ENCODE measurements at places on chromosomes 2 and 18.
A peak's percentile ranks its signal among the peaks of the same experiment; 100 is the strongest.

GRCh38 chr2:218255446-218255845, 5.4 kb upstream of the GPBAR1 start:
- DNase-seq, result no peak

DNA sequence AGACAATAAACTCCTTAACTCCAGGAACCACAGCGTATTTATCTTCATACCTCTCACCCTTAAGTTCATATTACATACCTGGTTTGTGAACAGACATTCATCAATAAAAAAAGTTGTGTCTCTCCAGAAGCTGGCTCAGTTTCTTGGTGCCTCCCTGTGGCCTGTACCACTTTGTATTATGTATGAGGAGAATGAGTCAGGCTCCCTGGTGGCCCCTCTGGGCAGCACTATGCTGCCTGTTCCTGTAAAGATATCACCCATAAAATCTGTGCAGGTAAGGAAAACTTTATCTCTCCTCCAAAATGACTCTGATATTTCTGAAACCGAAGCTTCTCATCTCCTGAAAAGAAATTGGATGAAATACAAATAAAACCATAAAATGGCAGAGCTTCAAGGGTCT, 198.4 kb upstream of the NT5C1B start:
- DNase-seq, result no peak

DNA sequence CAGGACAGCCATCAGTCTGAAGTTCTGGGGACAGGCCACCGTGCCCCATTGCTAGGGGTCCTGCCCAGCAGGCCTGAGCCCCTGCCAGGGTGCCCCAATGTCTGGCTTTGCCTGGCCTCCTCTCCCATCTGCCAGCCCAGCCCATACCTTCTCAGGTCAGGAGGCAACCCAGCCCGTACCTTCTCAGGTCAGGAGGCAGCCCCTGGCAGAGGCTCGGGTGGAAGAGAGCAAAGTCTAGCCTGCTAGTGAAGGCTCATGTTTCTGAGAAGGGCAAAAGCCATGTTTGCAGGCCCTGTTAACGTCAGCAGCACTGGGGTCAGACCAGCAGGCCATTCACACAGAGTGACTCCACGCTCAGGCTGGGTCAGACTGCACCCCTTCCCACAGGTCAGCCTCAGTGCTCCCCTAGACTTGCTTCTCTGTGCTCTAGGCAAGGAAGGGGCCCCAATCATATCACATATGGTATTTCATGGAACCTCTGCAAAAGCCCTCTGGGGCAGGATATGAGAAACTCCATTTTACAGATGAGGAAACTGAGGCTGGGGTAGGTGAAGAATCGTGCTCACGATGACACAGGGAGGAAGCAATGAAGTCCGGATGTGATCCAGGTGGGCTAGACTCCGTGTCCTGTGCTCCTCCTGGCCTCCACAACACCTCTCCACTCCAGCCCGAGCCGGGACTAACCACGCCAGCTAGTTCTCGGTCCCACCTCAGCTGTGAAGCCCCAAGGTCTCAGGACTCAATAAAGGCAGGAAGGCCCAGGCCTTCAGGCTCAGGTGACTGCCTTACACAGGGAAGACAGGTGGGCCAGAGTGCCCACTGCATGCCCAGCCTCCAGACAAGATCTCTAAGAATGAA, 9.5 kb downstream of the SDC1 start:
- no peak for DNase-seq

DNA sequence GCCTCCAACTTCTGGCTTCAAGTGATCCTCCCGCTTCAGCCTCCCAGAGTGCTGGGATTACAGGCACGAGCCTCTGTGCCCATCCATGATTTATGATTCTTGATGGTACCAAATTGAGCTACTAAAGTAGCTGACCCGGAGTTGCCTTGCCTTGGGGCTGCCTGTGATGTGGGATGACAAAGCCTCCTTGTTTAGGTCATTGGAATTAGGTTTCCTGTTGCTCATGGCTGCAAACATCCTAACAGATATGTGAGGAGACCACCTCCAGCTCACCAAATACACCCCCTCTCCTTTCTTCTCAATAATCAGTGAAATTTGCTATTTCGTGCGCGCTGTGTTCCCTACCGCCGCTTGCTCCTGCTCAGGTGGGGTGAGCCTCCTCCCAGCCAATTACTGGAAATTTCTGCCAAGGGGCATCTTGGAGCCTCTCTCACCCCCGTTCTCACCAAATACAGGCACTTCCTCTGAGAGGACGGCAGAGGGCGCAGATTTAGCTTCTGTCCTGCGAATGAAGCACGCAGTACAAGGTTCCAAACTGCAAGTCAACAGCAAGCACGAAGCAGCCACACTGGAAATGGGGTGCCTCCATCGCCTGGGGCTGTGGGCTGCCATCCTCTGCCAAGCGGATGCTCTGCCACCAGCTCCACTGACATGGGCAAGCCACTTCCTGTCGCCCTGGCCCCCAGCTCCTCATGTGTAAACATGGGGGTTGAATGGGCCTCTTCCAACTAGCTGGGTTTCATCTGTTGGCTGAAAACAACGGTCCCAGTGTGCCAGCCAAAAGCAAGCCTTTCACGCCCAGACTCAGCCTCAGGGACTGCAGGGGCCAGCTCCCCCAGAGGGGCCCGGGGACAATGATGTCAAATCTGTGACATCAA, 71.7 kb downstream of the NCAPH start:
- peak; percentile 87 for DNase-seq

- no peak for DNase-seq
Measured at GRCh38 chr2:110994250-110994961, 126.3 kb upstream of the BCL2L11 start.

DNA sequence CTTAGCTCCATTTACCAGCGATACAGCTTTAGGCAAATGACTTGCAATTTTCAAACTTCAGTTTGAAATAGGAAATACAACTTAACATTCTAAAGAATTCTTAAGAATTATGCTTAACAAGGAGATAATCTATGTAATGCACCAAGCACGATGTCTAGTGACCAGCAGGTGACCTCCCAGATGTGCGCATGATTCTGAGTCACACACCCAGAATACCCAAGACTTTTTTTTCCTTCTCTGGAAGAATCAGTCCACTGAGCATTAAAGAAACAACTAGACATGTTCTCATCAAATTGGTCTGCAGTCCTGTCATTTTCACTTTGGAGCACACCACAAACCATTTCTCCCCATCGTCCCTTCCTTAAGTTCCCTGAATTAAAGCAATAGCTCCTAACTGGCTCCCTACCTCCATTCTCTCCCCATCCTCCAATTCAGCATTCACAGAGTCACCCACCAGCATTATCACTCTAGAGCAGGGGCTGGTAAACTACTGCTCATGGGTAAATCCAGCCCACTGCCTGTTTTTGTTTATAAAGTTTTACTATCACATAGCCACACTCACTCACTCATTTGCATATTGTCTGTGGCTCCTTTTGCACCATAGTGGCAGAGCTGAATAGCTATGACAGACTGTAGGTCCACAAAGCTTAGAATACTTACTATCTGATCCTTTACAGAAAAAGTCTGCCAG, 13.2 kb downstream of the EVA1A start:
- no peak for DNase-seq

- no peak for DNase-seq
Measured at GRCh38 chr18:47120428-47120827, 29.9 kb downstream of the HDHD2 start.

DNA sequence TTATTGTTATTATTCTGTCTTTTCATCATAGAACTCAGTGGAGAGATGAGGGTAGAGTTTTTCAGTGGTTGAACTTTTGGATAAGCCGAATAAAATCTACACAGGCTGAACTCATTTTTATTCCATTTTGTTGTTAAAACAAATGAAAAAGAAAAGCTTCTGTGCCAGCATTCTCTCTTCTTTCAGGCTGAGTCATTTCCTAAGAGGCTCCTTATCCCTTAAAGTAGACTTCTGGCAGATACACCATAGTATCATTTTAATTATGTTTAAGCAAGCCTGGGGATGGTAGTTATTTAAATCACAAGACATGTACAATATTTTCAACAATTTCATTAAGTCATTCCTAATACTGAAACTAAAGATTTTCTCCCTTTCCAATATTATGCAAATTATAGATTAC, 1364.0 kb upstream of the NRXN1 start:
- DNase-seq, result no peak

- no peak for DNase-seq
Measured at GRCh38 chr18:1018181-1018681, 113.6 kb downstream of the ADCYAP1 start.

- DNase-seq, result no peak
Measured at GRCh38 chr2:118048401-118048800, 34.5 kb upstream of the CCDC93 start.

DNA sequence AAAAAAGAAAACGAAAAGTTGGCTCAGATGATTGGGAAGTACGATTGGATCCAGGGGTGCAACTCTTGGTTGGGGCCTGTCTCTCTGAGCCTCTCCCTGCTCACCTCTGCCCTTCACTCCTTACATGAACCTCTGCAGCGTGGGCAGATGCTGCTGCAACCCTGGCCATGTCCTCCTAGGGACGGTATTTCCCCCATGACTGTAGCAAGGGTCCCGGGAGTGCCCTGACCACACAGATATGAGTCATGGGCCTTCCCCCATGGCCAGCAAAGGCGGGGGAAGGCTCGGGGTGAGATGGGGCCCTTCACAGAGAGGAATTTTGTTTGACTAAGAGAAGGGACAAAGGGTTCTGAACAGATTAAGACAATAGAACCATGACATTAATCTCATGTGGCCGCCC, 129.0 kb downstream of the NCK2 start:
- no peak for DNase-seq

DNA sequence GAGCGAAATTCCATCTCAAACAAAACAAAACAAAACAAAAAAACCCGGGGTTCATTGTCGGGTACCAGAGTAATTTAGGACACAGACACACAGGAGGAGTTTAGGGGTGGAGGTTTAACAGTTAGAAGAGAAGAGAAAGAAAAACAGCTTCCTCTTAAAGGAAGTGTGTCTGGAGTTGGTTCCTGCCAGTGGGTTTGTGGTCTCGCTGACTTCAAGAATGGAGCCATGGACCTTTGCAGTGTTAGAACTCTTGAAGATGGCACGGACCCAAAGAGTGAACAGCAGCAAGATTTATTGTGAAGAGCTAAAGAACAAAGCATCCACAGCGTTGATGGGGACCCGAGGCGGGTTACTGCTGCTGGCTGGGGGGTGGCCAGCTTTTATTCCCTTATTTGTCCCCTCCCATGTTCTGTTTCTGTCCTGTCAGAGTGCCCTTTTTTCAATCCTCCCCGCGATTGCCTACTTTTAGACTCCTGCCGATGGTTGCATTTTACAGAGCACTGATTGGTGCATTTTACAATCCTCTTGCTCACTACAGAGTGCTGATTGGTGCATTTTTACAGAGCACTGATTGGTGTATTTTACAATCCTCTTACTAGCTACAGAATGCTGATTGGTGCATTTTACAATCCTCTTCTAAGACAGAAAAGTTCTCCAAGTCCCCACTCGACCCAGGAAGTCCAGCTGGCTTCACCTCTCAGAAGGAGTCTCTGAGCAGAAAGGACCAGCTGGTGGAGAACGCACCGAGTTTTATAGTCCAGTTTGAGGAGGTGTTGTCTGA, 28.7 kb upstream of the ATP8B1 start:
- no peak for DNase-seq

DNA sequence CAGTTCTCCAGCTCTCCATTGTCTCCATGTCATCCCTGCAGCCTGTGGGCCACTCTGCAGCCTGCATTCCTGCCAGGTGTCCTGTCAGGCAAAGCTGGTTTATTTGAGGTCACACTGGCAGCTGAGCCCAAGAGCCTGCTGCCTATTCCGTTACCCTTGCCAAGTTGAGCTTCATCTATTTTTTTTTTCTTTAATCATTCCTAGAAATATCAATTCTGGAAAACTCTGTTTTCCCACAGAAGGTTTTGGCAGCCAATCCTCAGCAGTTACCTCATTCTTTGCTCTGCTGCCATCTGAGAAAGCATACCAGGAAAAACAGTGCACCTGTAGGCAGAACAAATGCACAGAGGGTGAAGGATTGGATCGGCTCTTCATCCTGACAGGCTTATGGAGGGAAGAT, 411.0 kb upstream of the ACVR2A start:
- DNase-seq, result no peak

- DNase-seq, result no peak
Measured at GRCh38 chr18:14914121-14914520, 166.1 kb downstream of the ANKRD30B start.

DNA sequence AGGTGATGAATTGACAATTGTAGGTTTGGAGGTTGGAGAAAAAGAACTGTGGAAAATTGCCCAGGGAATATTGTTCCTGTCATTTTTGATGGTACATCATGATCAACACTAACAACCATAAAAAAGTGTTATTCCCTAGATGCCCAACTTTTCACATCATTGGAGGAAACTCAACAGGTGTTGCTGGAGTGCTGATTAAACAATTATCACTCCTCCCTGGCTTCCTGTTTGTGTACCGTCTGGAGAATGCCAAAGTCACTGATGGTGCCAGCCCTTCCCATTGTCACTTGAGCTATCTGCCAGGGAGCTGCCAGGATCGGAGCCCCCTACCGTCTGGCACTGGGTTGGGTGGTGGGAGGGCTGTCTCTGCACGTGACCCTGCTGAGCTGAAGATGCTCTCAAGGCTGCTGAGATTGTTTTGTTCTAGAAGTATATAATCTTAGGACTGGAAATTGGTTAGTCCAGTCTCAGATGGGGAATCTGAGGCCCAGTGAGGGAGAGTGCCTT, 156.9 kb downstream of the PRKCE start:
- DNase-seq, result no peak

DNA sequence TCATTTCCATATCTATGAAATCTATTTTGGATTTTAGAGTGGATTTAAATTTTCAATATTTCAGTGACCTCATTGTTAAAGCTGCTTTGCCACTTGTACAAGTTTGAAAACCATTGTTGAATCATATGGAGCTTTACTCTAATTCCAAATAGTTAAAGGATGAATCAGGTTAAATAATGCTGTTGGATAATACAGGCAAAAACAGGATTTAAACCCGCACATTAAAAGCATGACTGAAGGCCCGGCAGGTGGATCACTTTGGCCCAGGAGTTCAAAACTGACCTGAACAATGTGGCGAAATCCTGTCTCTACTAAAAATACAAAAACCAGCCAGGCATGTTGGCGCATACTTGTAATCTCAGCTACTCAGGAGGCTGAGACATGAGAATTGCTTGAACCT, 68.3 kb downstream of the RIF1 start:
- DNase-seq, result no peak

DNA sequence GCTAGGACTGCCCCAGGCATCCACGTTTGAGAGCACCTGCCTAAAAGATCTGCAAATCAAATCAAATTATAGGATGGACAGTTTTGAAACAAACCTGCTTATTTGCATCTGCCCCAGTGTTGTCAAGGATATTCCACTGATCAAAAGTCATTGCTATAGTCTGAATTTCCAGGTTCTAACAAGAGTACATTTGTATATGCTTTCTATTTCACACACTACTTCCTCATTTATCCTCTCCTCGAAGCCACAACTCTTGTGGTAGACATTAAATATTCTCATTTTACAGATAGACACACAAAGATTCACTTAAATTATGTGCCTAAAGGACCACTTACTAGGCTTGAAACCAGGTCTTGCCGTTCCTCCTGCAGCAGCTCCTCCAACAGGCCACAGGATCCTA, 11.9 kb upstream of the TET3 start:
- no peak for DNase-seq

- no peak for DNase-seq
Measured at GRCh38 chr2:40373111-40373510, 78.8 kb downstream of the SLC8A1 start.

GRCh38 chr2:191432121-191432520, 186.9 kb downstream of the MYO1B start:
- DNase-seq, result no peak

- no peak for DNase-seq
Measured at GRCh38 chr2:240989451-240990265, 8.8 kb upstream of the SNED1 start.

- DNase-seq, result no peak
Measured at GRCh38 chr2:238939074-238939473, 91.2 kb downstream of the TWIST2 start.

GRCh38 chr2:196331851-196332250, 160.5 kb upstream of the STK17B start:
- no peak for DNase-seq

Measured in caudate nucleus (tissue), 63 donors.